SIG-M5 (cell line): ENCODE measurements at places on chromosomes 13 and 19.

GRCh38 chr19:8370176-8371010 is 6.4 kb downstream of the ANGPTL4 start:
- DNase-seq: no peak

DNA sequence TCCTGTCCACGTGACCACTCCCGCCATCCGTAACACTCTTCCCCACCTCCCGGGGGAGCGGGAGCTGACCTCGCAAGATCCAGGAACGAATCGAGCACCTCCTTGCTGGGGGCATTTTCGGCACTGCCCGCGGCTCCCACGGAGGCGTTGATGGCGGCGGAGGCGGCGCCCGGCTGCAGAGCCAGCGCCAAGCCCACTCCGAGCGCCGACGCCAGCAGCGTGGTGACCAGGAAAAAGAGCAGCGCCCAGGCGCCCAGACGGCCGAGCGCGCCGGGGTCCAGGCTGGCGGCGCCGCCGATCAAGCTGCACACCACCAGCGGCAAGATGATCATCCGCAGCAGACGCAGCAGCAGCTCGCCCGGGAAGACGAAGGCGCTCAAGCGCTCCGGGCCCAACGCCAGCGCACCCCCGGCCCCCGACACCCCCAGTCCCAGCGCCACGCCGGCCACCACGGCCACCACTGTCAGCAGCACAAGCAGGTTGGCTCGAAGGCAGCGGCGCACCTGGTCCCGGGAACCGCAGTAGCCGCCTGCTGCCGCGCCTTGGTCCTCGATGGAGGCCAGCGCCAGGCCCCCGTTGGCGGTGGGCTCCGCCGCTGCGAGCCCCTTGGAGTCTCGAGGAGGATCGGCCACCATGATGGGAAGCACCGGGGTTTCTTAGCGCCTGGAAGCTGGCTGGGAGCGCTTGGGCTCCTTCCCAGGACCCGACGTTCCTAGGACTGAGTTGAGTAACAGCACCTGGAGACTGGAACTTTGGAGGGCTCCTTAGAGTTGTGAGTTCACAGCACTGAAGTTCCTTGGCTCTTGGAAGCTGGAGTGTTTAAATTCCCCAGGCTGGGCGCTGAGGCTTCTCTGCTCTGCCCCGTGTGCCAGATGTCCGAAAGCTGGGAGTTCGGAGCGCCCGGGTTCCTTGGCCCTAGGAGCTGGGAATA is 798 bp downstream of the SLC1A5 start:
- DNase-seq: no peak

GRCh38 chr19:47719047-47719859 is 6.0 kb downstream of the EHD2 start:
- no peak for DNase-seq

DNA sequence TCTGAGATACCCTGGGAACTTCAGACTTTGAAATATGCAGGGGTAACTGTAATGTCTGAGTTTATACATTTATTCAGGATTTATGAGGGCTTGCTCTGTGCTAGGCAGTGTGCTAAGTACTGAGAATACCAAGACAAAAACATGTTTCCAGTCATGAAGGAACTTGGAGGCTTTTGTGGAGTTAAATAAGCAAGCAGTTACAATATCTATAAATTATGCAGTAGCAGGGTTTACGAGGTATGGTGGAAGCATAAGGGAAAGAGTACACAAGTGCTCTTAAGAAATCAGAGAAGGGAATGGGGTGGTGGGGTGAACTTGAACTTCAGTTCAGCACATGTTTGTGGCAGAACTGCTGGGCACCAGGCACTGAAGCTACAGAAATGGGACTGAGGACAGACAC is 28.0 kb downstream of the MAB21L1 start:
- DNase-seq: no peak

GRCh38 chr19:38831142-38831605 is 420 bp downstream of the ECH1 start:
- no peak for DNase-seq

- peak; percentile 1 for DNase-seq
Observed at GRCh38 chr19:44685877-44686276, 13.1 kb upstream of the CEACAM16 start.

DNA sequence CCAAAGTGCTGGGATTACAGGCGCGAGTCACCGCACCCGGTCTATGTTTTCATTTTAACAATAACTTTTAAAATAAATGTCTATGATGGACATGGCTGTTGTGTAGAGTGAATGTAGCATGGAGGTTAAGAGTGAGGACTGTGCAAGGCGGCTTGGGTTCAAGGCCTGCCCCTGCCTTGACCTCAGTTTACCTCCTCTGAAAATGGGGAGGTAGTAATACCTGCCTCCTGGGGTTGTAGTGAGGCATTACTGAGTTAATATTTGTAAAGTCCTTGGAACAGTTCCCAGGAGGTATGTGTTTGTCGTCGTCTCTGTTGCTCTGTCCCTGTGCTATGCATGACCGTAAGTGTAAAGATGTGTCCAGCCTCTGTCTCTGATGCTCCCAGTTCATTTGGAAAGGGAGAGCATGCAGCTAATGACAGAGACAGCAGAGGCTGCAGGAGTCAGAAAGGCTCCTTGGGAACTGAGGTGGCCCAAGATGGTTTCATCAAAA is 9.4 kb downstream of the GARRE1 start:
- DNase-seq: no peak

GRCh38 chr19:1410136-1410786 is 2.9 kb downstream of the DAZAP1 start:
- no peak for DNase-seq

DNA sequence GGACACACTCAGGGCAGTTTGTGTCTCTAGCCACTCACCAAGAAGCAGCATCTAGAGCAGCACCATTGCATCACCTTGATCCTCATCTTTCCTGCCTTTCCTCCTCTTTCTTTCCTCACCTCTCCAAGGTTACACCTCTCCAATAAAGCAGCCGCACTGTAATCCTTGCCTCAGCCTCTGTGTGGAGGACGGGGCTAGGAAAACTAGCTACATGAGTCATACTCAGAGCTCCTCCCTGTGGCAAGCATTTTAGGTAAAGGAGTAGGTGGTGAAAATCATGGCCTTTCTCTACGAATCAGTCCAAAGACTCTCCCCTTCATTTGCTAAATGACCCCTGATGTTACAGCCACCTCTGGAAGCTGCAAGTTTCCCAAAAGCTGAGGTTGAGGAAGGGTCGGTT is 108.9 kb downstream of the DNAJC15 start:
- no peak for DNase-seq

DNA sequence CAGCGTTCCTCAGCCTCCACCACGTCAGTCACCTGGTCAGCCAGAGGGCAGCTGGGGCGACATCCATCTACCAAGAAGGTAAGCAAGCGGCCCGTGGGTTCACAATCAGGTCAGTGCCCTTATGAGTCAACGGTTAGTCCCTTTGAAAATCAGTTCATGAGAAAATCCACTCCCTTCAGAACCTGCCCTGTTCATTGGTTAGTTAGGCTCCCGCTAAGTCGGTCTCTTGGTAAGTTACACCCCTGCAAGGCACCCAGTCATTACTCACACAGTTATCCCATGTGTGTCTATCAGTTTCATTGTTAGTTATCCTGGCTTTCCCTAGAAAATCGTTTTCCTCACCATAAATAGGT is 564 bp downstream of the SIGLECL1 start:
- DNase-seq: no peak

DNA sequence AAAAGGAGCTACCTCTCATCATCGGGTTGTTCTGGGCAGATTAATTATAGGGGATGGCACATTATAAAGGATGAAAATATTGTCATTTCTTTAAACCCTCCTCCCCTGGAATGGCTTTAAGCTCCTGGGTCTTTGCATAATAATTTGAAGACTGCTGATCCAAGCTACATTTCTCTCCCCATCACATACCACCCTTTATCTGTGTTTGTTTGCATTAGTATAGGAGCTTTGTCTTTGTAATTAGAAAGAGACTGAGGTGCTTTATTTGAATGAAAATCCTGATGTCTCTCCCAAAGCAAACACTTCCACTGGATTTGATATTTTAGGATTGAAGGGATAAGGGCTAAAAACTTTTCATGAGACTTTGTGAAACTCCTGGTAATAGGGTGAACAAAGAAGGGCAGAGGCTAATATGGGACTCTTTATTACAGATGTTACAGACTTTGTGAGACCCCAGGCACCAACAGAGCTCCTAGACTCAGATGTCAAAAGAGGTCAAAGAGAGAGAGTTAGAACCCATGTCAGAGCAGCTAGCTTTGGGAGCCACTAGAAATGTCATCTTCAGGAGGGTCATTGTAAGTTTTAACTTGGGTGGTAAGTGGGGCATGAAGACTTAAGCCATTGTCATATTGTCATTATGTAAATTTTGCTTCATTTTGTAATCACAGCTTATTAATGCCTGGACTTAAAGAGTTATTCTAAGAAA is 75.3 kb upstream of the RXFP2 start:
- DNase-seq: no peak

DNA sequence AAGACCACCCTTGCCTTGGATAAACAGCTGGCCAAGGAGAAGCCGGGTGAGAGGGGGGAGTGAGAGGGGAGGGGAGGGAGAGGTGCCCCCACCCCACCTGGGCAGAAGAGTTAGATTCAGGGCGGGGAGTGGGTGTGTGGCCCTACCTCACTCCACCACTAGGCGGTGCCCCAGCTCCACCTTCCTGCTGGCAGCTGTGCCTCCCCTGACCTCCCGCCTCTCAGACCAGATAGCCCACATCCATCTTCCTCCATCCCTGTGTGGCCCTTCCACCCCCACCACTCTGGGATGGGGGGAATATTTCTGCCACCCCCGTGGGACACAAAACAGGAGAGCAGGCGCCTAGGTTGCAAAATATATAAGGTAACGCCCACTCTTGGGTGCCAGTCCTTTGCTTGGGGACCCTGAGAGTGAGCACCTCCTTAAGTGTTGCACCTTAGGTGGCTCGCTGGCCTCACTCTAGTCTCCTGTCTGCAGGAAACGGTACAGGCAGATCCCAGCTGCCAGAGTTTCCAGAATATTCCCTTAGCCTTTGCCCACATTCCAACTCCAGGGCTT is 13.8 kb upstream of the EHD2 start:
- no peak for DNase-seq

DNA sequence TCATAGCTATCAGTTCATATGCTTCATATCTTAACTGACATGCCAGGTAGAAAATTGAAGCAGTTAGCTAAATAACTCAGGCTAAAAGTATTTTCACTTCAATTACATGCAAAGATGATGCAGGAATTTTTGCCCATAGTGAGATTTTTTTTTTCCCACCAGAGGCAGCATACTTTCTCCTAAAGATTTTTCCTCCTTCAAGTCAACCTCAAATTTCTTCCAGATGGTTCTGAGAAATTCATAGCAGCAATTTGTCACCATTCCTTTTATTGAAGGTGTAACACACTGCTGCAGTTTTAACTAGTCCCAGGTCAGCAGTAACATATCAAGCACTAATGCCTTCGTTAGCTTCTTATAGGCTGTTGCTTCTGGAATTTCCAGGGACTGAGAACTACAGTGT is 141.9 kb downstream of the SUCLA2 start:
- no peak for DNase-seq

GRCh38 chr19:40270362-40271089 is 14.6 kb downstream of the AKT2 start:
- no peak for DNase-seq

DNA sequence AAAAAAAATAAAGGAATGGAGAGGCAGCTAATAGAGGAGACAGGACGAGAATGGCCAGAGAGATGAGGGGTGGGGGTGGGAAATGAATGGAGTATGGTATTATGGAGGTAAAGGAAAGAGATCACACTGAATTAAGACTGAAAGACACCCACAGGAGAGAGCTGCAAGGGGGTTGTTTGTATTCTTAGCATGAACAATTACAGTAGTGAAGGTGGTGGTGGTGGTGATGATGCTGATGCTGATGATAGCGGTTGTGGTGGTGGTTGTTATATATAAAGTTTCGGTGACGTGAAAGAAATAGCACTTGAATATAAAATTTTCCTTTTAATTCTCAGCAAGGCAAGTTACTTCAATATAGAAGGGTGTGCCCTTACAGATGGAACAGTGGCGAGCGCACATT is 2.8 kb upstream of the ADGRE3 start:
- no peak for DNase-seq

GRCh38 chr13:74003374-74003773 is 130.8 kb downstream of the KLF12 start:
- no peak for DNase-seq

GRCh38 chr13:40145139-40145538 is 489.7 kb downstream of the COG6 start:
- no peak for DNase-seq

GRCh38 chr13:97030705-97031452 is 36.6 kb upstream of the OXGR1 start:
- DNase-seq: no peak

GRCh38 chr19:16463991-16464575 is 7.7 kb downstream of the EPS15L1 start:
- no peak for DNase-seq

DNA sequence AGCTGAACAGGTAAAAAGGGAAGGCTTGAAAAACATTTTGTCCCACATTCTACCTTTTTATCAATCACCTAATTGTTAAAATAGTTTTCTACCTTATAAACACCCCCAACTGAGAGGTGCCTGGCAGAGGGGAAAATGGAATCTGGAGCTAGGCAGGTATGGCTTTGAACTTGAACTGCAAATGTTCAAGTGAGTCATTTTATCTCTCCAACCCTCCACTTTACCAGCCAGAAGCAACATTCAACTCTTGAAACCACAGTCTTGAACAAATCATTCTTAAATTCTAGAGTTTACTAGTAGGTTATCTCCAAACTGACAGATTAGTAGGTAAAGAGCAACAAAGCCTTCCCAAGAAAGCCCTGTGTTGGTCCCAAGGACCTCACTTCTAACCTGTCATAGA is 116.9 kb downstream of the ABCC4 start:
- no peak for DNase-seq

GRCh38 chr13:50626101-50626547 is 217.4 kb downstream of the DLEU7 start:
- DNase-seq: peak; percentile 69

GRCh38 chr19:7870571-7871436 is 3.4 kb downstream of the PRR36 start:
- DNase-seq: peak; percentile 39

GRCh38 chr19:32174386-32175113 is 170.9 kb upstream of the ZNF507 start:
- no peak for DNase-seq

- DNase-seq: no peak
Observed at GRCh38 chr19:35828692-35829301, 16.2 kb upstream of the PRODH2 start.
